ENCODE measurements at places on chromosomes 1 and 21.

DNA sequence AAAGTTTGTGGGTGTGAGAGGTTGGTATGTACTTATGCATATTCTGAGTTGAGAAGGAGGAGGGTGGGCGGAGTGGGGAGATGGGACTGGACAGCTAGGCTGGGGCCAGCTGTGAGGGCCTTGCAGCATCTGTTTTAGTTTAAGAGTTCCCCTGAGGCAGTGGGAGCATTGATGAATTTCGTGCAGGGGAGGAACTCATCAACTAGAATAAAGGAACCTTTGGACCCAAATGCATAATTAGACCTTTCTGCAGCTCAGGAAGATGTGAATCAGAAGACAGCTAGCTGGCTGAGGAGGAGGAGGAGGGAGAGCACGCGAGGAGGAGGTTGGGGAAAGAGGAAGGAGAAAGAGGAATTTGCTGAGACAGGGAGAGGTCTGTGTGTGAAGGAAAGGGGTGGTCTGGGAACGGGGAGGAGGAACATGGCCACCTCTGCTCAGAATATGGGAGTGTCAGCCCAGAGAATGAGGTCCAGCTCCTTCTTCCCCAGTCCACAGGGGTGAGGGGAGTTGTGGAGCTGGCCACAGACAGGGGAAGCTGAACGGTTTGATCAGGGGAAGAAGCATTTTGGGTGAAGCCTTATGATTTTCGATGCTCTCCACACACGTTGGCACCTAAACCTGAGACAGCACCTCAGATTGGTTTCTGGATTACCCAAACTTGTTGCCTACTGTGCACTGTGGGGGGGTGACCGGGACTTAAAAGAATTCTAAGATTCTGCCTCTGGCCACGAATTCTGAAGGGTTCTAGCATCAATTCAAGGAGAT, 27.7 kb downstream of the MYOG start:
- DNase-seq, result no peak

- no peak for DNase-seq
Measured at GRCh38 chr1:66890621-66891020, 34.0 kb downstream of the DNAI4 start.

DNA sequence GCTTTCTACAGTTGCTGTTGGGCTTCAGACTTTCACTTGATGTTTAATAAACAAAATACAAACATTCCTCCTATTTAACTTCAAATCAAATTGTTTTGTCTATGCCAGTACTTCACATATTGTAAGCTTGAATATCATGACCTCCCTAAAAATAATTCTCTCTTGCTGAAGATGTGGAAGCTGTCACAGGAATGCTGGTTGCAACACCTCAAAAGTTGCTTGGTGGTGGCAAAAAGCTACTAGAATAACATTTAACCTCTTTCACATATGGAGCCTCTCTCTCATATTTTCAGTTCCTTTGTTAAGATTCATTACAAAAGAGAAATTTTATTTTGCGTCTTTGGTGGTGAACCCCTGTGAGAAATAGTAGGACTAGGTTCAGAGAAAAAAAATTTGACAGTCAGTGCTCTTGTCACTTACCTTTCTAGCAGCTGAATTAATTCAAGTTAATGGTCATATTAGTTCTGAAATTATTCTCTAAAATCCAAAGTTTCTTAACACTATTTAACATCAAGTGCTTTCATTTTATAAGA, 25.5 kb upstream of the F13B start:
- no peak for DNase-seq

GRCh38 chr1:200146100-200146499, 118.6 kb downstream of the NR5A2 start:
- no peak for DNase-seq

DNA sequence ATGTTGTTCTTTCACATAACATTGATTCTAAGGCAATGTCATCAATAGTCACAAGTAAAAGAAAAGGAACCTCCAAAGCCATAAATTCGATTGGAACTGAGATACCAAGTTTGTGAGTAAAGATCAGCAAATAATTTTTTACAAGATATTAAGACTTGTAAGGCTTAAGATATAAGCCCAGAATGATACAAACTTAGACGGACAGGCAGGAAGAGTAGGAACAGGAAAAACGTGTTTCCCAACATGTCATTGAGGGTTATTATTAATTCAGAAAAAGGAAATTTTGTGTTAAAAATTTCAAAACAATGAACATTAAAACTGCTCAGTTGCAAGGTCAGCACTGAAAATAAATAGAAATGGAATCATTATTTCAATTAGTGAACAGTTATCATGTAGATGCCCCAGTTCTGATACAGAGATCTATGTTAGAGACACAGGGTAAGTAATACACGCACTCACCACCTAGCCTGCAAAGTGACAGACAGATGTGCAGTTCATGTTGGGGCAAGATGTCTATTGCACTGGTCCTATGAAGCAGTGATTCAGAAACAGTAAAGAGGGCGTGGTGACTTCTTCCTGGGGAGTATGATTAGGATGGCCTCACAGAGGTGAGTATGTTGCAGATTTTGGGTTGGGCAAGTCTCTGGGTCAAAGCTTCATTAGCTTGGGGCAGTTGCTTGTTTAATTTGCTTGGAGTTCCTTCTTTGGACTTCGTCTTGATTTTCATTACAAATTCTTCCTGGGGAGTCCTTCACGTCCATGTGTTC, 284.4 kb downstream of the SETD4 start:
- DNase-seq, result no peak

DNA sequence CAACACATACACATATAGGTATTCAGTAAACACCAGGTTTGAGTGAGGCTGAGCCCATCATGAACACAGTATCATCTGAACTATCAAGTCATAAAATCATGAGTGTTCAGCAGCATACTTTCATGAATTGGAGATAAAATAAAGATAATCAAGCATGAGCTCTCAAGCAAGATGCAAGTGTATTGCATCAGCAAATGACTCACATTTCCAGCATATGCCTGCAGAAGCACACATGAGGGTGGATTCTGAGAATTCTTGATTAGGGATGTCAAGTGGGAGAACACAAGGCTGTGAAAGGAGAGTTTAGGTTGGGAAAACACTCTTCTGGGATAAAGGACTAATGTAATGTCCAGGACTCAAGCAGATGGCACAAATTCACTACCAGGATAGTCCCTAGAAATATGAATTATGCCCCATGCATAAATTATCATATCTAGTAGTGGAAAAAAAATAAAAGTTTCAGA, 299.2 kb downstream of the SRGAP2C start:
- DNase-seq, result no peak

DNA sequence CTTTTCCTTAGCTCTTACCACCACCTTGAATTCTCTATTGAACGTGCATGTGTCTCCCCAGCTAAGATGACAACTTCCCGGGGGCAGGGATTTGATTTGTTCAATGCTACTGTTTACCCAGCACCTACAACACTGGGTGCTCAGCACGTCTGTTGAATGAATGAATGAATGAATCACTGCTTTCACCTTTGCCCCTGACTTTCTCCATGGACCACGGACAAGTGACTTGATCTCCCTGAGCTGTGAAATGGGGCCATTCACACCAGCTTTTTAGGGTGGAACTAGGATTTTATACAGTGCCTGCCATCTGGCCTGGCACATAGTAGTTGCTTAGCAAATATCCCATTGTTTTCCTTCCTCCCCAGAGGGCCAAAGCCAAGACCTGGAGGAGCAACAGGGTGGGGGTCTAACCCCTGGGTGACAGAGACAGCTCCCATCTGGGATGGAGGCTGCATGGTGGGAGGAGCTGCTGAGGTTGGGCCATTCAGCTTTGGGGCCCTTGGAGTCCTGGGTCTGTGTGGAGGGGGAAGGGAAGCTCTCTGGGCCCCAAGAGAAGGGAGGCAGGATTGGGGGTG, 15.7 kb downstream of the TNFRSF1B start:
- DNase-seq, result no peak

- no peak for DNase-seq
Measured at GRCh38 chr1:63975481-63975880, 201.7 kb downstream of the ROR1 start.

- DNase-seq, result peak; percentile 61
Measured at GRCh38 chr1:211654838-211655787, 20.3 kb downstream of the NEK2 start.

GRCh38 chr1:201724039-201724765, 104.8 kb upstream of the IPO9 start:
- no peak for DNase-seq

- no peak for DNase-seq
Measured at GRCh38 chr1:75632350-75632949, 21.5 kb upstream of the SLC44A5 start.

DNA sequence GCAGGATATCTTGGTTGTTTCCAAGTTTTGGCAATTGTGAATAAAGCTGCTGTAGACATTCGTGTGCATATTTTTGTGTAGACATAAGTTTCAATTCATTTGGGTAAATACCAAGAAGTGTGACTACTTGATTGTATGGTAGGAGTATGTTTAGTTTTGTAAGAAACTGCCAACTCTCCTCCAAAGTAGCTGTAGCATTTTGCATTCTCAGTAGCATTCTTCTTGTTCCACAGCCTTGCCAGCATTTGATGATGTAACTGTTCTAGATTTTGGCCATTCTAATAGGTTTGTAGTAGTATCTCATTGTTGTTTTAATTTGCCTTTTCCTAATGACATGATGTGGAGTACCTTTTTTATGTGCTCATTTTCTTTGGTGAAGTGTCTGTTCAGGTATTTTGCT, 38.6 kb upstream of the PLA2G4A start:
- DNase-seq, result no peak

DNA sequence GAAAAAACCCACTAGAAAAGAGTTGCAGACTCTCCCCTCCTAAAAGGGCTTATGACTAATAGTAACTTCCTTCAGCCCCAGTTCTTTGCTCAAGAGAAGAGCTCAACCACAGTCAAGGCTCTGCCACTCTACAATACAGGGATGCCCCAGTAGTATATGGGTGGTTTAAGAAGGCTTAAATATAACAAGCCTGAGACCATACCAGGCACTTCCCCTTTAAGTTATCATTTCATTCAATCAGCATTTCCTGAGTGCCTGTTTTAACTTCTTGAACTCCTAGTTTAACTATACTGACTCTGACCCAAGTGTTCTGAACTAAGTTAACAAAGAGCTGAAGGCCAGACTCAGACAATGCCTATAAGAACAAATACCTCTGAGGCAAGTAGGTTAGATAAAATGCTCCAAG, 19.8 kb downstream of the PRPF38A start:
- DNase-seq, result no peak

GRCh38 chr1:115811140-115811828, 29.6 kb downstream of the NHLH2 start:
- DNase-seq, result no peak

GRCh38 chr1:217211486-217211885, 419.4 kb downstream of the GPATCH2 start:
- DNase-seq, result no peak

GRCh38 chr1:246004301-246004700, 502.8 kb downstream of the SMYD3 start:
- no peak for DNase-seq

DNA sequence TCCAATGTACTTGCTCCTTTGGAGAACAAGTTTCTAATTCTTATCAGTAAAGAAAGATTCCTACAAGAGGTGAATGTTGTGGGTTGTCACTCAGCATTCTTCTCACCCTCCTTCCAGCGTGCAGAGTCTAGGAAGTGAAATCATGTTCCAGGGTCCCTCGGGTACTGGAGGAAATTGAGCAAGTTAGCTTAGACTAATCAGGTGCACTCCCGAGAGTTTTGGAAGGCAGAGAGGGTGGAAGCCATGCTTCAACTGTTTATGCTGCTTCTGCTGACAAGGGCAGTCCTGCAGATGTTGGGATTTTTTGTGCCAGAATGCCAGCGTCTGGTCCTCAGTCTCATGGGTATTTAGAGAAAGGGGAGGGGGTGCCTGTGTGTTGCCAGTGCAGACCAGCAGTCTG, 5.3 kb upstream of the C1orf115 start:
- no peak for DNase-seq

GRCh38 chr1:61436491-61437120, 288.3 kb downstream of the TM2D1 start:
- no peak for DNase-seq

GRCh38 chr1:168966636-168967035, 139.9 kb upstream of the ATP1B1 start:
- DNase-seq, result no peak

- no peak for DNase-seq
Measured at GRCh38 chr21:46661211-46661625, 25.7 kb downstream of the PRMT2 start.

DNA sequence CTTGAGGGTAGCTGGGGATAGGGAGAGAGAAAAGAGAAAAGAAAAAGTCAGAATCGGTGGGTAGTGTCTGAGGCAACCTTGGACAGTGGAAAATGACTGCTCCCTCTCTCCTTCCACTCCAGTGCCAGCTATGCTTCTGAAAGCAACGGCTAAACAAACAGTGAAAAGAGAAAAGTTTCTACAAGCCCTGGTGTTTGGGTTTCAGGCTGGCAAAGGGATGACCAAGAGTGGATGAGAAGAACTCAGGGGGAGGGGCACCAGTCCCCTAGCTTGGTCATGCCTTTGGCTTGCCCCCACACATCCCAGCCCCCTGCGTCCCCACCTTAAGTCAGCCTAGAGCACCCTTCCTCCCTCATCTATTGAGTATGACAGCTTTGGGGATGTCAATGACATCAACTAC, 8.6 kb downstream of the IL22RA1 start:
- DNase-seq, result no peak

GRCh38 chr21:31801551-31802219, 69.8 kb upstream of the SCAF4 start:
- DNase-seq, result no peak

DNA sequence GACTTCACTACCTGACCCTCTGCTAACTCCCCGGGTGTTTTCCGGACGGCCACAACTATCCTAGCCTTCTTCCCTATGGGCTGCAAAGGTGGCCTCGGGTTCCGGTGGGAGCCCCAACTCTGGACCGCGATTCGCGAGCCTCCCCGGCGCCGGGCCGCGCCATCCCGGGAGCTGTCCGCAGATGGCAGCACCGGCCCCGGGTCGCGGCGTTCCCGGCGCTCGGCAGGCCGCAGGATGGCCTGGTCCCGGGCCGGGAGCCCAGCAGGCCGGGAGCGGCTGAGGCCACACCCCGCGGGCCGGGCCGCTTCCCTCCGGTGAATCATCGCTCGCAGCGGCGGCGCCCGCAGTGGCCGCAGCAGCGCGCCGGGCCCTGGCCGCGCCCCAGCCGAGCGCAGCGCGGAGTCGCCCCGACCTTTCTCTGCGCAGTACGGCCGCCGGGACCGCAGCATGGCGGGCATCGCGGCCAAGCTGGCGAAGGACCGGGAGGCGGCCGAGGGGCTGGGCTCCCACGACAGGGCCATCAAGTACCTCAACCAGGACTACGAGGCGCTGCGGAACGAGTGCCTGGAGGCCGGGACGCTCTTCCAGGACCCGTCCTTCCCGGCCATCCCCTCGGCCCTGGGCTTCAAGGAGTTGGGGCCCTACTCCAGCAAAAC, at the start of gene CAPN2:
Gene CAPN2 (plus strand): TSS at position 346 of the 656 bp plus-strand sequence. CDS start 102 bp downstream, at position 448.
- no peak for DNase-seq

- no peak for DNase-seq
Measured at GRCh38 chr1:41681331-41682098, 197.0 kb upstream of the EDN2 start.

- DNase-seq, result no peak
Measured at GRCh38 chr1:157288996-157289395, 150.8 kb upstream of the ETV3 start.

- DNase-seq, result no peak
Measured at GRCh38 chr1:208820580-208821212, 576.5 kb upstream of the PLXNA2 start.

- DNase-seq, result no peak
Measured at GRCh38 chr21:35470522-35470921, 421.4 kb upstream of the RUNX1 start.

Measured in activated naive CD8-positive, alpha-beta T cell treated with anti-CD3 and anti-CD28 coated beads, Interleukin-2, amount 50 U/mL, for 16 hours (primary cell).